ENCODE measurements at places on chromosomes 6 and 20.

DNA sequence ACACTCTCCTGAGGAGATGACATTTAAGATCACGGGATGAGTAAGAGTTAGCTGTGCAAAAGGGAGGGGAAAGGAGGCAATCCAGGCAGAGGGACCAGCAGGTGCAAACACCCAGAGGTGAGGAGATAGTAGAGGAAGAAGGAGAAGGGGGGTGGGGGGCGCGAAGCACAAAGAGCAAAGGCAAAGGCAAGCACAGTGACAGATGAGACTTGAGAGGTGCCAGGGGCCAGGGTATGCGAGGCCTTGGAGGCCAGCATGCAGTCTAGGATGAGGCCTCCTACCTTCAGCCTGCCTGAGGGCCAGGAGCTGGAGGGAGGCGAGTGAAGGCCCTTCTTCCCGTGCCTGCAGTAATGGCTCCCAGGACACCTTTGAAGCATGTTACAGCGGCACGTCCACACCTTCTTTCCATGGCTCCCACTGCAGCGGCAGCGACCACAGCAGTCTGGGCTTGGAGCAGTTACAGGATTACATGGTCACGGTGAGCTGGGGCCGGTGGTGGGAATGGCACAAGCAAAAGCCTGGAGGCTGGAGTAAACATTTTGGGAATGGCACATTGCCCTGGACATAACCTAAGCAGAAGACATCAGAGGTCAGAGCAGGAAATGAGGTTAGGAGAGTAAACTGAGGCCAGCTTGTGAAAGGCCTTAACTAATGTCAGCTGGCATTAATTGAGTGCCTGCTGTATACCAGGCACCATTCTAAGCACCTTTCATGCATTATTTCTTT lies 18.6 kb downstream of the CCM2L start:
- DNase-seq, result no peak

DNA sequence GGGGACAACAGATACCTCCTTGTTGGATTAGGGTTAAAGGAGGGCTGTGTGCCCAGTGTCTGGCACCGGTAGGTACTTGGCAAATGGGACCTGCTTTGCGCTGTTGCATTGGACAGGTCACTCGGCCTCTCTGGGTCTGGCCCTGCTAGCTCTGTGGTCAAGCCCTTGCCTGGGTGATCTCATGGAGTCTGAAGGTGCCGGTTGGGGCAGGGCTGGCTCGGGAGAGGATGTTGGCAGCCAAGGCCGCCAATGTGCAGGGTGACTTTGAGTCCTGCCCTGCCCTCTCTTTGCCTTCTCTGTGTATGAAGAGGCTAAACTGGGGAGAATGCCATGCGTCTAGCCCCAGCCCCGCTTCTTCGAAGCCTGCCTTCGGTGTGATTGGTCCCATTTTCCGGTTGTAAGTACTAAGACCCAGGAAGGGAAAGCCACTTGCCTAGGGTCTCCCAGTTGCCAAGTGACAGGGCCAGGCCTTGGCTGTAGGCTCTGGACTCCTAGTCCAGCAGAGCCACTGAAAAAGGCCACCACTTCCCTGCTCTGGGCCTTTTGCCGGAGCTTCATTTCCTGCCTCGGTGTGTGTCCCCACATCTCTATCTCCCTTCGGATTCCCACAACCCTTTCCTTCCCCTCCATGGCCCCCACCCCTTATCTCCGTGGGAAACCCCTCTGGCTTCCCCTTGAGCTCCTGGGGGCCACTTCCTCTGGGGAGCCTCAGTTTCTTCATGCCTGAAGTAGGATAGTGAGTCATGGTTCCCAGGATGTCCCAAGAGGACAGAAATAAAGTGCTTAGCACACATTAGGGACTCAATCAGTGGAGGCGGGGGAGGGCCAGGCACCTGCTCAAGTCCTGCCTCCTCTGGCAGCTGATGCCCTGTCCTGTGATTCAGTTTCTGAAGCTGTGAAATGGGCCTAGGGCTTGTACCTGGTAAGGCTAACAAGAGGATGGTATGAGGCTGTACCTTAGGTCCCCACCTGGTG lies 3.9 kb downstream of the SRC start:
- DNase-seq, result no peak

DNA sequence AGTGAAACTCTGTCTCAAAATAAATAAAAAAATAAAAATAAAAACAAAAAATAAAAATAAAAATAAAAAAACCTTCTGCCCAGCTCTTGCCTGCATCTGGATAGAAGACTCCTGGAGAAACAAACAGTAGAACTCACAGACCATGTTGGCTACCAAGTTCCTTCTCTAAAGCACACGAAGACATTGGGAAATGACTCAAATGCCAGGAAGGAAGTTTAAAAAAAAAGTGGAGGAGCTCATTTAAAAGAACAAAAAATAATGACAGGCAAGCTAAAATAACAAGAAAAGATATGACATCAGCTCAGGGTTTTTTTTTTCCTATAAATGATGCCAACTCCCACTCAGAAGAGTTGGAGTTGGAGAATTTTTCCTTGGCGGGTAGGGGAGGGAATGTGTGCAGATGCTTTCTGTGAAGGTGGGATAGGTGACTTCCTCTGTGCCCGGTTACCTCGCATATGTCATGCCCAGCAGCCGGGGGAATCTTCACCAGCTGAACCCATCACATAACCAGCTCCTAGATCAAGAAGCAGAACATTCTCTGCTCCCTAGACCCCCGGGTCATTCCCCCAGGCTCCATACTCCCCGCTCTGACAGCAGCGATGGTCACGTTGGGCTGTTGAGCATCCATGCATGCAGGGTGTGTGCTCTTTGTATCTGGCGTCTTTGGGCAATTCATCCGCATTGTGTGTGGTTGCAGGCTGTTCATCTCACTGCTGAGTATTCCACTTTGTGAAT lies 17.3 kb upstream of the CD93 start:
- DNase-seq, result no peak

DNA sequence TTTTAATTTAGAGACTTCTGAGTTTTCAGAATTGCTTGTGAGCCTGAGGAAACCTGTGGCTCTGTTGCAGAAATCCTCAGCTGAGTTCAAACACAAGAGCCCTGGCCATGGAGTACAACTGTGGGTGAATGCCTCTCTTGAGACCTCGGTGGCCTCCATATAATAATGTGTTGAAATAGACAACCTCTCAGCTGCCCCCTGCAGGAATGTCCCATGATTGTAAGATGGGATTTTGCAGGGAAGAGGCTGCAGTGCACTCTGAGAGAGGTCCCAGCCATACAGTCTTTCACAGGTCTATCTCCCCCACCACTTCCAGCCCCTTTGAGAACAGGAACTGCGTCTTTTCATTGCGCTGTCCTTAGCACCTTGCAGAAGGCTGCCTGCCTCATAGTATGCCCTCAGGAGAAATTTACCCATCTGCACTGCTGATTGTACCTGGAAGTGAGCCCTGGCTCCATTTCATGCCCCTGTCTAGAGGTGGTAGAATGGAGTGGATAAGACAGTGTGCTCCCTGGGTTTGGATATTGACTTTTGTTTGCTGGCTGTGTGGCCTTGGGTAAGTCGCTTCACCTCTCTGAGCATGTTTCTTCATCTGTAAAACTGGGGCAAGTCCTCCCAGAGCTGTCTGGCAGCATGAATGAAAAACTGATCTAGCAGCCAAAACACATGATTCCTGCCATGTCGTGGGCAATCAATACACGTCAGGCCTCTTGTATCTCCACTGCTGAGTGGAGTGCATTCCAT lies 16.8 kb upstream of the CDH22 start:
- no peak for DNase-seq

GRCh38 chr20:13426870-13427269 lies 205.8 kb downstream of the ISM1 start:
- DNase-seq, result no peak

GRCh38 chr20:16528078-16528477 lies 45.2 kb downstream of the KIF16B start:
- no peak for DNase-seq

DNA sequence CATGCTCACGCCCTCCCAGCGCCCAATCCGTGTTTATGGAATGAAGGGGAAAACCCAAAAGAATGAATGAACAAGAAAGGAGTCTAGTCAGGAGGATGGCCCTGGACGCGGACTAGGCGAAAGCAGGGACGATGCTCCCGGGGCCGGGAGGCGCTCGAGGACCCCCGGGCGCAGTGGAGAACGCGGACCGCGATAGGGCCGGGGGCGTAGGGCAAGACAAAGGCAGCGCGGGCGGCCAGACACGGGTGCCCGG lies 758 bp downstream of the GCLC start:
- DNase-seq, result no peak

DNA sequence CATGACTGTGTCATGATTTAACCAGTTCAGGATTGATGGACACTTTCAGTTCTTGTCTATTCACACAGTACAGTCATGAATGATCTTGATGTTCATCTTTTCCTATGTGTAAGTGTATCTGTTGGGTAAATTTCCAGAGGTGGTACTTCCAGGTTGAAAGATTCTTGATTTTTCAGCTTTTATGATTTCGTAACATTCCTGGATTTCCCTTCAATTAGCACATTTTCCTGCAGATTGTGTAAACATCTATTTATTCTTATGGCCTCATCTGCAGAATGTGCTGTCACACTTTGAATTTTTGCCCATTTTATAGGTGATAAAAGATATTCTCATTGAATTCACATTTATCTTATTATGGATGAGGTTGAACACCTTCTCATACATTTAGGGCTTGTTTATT lies 222.0 kb upstream of the FOXQ1 start:
- DNase-seq, result no peak

GRCh38 chr20:8805737-8806442 lies 263.0 kb upstream of the PLCB4 start:
- no peak for DNase-seq

- no peak for DNase-seq
Measured at GRCh38 chr20:19121463-19121862, 91.0 kb upstream of the SLC24A3 start.

DNA sequence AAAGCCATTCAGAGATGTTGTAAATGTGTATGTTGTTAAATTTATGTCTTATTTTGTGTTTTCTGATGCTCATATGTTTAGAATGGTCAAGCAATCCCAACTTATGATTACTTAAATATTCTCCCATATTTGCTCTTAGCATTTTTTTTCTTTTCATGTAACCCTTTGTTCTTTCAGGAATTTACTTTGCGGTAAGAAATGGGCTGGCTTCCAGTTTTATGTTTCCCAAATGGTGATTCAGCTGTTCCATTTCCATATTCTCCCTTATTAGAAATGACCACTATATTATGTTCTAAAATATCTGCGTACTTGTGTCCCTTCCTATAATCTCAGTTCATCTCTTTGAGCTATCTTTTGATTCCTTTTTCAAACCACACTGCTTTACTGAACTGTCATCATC lies 113.7 kb downstream of the CDH26 start:
- no peak for DNase-seq

- no peak for DNase-seq
Measured at GRCh38 chr20:46251211-46251673, 57.1 kb downstream of the CDH22 start.

GRCh38 chr20:10793766-10794165 lies 120.0 kb upstream of the JAG1 start:
- DNase-seq, result no peak

DNA sequence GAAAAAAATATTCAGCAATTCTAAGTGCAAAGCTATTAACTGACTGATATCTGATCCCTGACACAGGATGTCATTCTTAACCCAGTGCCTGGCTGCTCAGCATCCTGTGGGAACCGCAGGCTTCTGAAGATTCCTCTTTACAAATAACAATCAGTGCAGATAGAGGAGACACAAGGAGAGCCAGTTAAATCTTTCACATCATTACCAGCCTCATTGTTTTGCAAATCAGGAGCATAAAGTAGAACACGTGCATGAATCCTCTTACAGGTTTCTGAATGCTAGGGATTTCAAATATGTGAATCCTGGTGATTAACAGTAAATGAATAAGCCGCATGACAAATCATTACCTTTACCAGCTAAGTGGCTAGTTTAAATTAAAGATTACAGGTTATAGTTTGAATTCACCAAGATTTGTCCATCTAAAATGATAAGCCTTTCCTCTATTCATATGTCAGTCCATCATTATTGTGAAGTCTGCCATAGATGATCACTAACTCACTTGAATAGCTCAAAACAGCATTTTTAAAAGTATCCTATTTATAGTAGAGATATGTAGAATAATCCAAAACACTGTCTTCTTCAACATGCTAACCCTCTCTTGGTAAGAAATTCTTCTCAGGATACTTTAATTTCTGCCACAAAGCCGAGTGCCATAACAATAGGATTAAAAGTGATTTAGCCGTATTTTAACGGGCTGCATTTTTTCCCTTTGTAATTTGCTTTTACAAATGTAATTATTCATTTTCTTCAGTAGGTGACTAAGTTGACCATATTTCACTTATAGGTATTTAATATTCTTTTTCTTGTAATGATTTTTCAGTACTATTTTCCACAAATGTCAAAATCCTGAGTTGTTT lies 367.3 kb upstream of the EPHA7 start:
- DNase-seq, result no peak

GRCh38 chr6:27474172-27474465 lies 1.2 kb upstream of the ZNF184 start:
- no peak for DNase-seq

GRCh38 chr20:22502731-22503191 lies 81.6 kb downstream of the FOXA2 start:
- no peak for DNase-seq

GRCh38 chr6:141513830-141514229 lies 618.9 kb upstream of the GJE1 start:
- no peak for DNase-seq

DNA sequence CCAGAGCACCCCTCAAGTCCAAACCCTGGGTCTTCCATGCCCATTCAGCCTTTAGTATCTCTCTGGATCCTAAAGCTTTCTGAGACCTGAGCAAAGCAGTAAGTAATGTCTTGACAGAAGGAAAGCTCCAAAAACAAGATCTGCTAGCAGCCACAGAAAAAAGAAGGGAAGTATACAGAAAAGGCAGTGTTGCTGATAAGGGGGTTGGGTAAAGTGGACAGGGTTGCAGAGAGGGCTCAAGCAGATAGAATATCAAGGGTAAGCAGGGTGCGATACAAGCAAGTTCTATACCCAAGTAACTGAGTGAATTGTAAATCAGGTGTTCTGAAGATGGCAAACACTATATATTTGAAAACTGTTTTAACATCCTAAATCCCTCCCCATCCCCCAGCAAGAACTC lies 113.4 kb upstream of the CARMIL1 start:
- DNase-seq, result no peak

DNA sequence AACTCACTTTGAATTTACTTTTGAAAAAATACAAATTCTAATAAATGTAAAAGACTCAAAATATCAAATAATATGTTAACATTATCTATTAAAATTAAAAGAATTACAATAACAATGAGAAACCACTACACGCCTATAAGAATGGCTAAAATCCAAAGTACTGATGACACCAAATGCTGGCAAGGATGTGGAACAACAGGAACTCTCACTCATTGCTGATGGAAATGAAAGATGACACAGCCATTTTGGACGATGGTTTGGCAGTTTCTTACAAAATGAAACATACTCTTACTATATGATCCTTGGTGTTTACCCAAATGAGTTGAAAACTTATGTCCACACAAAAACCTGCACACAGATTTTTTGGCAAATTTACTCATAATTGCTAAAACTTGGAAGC lies 15.6 kb upstream of the STX11 start:
- DNase-seq, result no peak

GRCh38 chr6:125267806-125268523 lies 33.8 kb downstream of the HDDC2 start:
- no peak for DNase-seq

DNA sequence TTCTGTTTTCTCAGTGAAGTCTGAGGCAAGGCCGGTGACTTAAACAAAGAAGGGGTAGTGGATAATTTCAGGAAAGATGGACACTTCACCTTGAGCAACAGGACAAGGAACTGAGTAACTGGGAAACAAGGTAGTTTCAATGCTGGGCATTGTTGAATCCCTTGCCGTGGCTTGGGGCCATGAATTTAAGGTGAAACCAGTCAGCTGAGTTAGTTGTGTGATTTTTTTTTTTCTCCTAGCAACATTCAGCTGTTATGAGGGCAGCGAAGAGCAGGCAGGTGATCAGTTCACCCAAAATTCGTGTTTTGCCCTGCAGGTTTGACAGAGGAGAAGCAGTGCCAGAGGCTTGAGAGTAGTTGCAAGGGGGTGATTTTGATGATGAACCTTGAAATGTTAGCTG lies 6.8 kb downstream of the BICRAL start:
- DNase-seq, result no peak
